ENCODE measurements at places on chromosomes 16 and 17.
A peak's percentile ranks its signal among the peaks of the same experiment; 100 is the strongest.

DNA sequence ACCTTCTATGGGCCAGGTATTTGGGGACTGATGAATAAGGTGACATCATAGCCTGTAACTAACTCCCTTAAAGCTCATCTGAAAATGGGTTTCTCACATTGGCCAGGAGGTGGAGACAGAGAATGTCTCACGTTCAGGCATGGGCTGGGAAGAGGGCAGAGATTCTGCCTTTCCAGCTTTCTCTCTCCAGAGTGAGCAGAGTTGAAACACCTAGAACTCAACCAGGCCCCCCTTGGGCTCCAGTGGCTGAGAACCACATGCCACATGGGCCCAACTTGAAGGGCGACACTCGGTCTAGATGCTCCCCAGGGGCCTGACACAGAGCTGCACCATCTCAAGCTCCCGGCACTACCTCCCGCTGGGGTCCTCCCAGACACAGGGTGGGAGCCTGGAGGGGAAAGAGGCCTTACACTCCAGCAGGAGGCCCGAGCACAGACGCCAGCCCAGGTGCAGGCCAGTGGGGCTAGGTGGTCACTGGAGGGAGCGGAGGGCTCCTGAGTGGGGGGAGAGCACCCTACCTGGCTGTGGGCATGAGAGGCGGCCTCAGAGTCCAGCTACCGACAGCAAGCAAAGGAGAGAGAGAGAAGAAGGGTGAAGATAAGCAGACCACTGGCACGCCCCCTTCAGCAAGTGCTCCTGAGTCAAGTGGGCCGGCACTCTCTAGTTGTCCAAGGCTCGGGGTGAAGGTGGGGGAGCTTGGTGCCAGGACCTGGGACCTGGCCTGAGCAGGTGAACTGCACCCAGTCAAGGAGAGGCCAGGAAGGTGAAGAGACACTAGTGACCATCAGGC, 55.9 kb downstream of the MYO18A start:
- peak; percentile 73 for DNase-seq

- no peak for DNase-seq
Measured at GRCh38 chr16:322476-323143, 29.9 kb downstream of the AXIN1 start.

DNA sequence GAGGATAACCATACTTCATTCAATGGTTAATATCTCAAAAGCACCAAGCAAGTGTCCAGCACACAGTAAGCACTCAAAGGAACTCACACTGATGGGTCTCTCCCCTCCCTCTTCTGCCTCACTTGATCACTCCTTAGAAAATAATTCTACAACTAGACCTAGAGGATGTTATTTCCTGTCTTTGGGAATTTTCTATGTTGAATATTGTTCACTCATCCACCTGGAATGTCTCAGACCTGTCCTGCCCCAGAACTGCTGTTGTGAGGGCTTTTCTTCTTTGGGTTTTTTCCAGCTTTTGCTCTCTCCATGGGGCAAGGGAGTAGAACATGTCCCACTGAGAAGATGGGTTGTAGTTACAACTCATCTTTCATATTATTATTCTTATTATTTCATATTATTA, 25.3 kb downstream of the NXPH3 start:
- no peak for DNase-seq

DNA sequence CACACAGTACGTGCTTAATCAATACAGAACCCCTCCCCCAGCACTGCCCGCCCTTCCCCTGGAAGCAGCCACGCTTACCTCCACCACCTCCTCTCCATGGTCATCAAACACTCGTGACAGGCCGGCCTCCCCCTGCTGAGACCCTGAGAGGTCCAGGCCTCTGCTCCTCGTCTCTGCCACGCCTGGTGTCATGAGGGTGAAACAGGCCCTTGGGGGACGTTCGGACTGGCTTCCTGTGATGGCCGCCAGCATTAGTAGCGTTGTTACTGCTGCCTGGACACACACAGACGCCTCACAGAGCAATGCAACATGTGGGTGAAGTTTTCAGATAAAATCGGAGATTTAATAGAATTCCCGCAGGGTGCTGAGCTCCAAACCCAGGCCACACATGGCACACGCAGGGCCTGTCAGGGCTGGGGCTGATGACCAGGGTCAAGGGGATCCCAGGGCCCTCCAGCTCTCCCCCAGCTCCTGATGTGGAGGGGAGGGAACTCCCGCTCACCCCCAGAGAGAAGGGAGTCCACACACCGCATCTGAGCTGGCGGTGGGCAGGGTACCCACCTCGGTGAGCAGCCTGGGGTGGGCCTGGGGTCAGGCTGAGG, 15.9 kb upstream of the SLC38A10 start:
- DNase-seq: no peak

- DNase-seq: peak; percentile 85
Measured at GRCh38 chr17:38879878-38880665, 10.2 kb downstream of the LASP1 start.

DNA sequence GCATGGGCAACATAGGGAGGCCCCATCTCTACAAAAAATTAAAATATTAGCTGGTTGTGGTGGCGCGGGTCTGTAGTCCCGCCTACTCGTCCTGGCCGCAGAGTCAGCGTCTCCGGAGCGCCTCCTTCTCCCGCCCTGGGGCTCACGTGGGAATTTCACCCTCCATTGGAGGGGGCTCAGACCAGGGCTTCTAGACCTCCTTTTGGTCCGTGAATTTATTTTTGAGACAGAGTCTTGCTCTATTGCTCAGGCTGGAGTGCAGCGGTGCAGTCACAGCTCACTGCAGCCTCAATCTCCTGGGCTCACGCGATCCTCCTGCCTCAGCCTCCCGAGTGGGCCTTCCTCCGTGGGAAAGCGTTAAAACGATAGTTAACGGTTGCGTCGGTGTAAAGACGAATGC, 394 bp upstream of the NME4 start:
- no peak for DNase-seq

- peak; percentile 18 for DNase-seq
Measured at GRCh38 chr16:65572156-65572555, 450.3 kb upstream of the CDH11 start.

- DNase-seq: no peak
Measured at GRCh38 chr17:50719924-50720794, 756 bp downstream of the LUC7L3 start.

DNA sequence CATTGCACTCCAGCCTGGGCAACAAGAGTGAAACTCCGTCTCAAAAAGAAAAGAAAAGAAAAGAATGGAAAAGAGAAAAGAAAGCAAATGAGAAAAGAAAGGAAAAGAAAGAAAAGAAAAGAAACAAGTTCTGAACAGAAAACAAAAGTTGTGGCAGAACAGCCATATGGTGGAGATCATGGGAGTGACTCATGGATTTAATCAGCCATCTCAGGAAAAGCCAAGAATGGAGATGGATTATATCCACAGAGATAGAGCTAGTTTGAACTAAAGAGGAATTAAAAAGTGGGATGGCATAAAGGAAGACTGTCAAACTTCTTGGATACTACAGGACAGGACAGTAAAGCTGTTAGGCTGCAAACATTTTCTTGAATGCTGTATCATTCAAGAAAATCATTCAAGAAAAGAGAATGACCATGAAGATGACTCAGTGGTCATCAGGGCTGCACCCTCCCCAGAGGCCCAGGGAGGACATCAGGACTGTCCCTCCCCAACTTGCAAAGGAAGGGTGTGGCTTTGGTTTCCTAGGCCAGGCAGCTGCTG, 120.6 kb downstream of the USP22 start:
- DNase-seq: no peak

GRCh38 chr17:40316571-40317344, 7.8 kb downstream of the RARA start:
- DNase-seq: no peak

DNA sequence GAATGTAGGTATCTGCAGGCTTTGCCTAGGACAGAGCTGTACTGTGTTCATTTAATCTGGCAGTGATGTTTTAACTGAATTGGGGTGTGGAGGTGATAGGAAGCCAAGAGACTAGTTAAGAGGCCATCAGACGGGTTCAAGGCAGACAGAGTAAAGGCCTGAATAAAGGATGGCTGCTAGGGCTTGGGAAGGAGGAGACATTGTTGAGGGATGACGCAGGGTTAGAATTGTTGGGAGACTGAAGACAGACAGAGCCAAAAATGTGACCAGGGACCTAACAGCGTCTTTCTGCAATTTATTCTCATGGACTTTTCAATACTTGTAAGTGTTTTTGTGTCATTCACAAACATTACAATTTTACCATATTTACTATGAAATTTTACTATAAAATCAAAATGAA, 48.6 kb upstream of the MYH10 start:
- no peak for DNase-seq

GRCh38 chr17:13569398-13570123, 32.2 kb downstream of the HS3ST3A1 start:
- DNase-seq: no peak

- DNase-seq: no peak
Measured at GRCh38 chr17:50672831-50673551, 34.7 kb downstream of the ANKRD40 start.

DNA sequence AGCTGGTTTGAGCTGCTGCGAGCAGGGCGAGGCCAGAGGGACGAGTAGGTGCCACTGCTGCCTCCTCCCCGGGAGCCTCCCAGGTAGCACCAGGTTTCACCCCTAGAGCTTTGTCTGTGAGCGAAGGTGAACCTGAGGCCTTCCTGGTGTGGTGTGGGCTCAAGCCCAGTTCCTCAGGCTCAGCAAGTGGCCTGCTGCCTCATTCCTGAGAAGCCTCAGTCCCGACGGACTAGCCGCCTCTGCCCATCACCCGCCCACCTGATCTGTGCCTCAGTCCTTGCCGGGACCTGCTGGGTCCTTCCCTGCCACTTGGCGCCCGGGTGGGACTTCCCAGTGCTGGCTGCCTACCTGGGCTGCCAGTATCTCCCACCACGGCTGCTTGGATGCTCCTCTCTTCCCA, 1.7 kb downstream of the NLRC3 start:
- DNase-seq: no peak

DNA sequence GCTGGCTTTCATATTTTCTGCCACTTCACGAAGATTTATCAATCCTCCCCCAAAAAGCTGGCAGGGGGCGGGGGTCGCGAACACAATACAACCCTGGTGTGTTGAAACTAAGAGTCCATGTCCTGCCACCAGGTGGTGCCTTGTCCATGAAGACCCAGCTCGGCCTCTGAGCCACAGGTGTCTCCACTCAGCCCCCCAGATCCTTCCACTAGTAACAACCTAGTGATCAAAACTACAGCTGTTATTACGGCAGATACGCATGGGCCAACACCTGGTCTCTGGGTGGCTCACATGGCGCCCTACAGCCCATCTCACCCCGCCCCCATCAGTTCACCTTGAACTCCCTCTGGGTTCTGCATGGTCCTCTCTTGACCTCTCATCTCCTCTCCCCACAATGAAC, 27.7 kb downstream of the USP7 start:
- DNase-seq: no peak

DNA sequence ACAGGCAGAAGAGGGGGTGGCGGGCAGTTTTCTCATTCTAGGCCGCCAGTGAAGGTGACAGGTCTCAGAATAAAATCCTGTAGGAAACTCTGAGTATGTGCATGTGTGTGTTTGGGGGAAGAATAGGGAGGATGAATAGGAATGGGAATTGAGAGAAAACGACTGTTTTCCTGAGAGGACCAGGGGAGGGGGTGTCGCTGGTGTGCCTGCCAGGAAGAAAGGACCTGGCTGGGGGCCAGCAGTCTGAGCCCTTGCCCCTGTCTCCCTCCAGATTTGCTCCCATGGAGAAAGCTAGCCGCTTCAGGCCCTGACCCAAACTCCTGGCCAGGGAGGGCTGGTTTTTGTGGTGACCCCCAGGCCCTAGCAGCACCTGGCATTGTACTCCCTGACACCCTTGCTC, 14.4 kb downstream of the C17orf50 start:
- DNase-seq: no peak

DNA sequence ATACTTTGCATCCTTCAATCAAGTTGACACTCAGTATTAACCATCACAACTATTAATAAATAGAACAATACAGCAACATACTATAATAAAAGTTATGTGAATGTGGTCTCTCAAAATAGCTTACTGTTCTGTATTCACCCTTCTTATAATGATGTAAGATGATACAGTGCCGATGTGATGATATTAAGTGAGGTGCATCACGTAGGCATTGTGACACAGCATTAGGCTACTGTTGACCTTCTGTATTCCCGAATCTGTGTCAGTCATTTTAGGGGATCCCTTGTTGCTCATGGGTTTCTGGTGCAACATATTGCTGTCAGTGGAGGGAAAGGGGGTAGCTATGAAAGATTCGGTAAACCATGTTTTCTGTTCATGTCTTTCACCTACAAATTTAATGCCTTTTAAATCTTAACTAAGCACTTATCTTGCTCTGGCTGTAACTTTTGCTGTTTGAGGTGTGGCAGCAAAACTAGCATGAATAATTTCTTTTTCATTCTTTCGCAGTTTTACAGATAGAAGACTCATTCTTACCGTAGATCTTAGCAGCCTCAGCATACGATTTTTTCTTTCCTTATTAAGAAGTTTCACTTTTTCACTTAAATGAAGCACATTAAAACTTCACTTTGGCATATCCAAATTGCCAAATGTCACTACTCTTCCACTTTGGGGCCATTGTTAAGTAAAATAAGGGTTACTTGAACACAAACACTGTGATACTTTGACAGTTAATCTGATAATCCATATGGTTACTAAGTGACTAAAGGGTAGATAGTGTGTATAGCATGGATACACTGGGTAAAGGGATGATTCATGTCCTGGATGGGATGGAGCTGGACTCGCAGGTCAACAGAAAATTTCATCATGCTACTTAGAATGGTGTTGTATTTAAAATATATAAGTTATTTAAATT, 29.6 kb downstream of the NFAT5 start:
- DNase-seq: peak; percentile 65

GRCh38 chr17:72705905-72706395, 386.5 kb downstream of the SLC39A11 start:
- DNase-seq: no peak

GRCh38 chr16:79463841-79464240, 136.7 kb downstream of the MAF start:
- no peak for DNase-seq

- DNase-seq: no peak
Measured at GRCh38 chr16:19881028-19881427, 3.6 kb downstream of the GPRC5B start.

- DNase-seq: peak; percentile 62
Measured at GRCh38 chr17:13002761-13003453, 14.9 kb downstream of the ELAC2 start.

DNA sequence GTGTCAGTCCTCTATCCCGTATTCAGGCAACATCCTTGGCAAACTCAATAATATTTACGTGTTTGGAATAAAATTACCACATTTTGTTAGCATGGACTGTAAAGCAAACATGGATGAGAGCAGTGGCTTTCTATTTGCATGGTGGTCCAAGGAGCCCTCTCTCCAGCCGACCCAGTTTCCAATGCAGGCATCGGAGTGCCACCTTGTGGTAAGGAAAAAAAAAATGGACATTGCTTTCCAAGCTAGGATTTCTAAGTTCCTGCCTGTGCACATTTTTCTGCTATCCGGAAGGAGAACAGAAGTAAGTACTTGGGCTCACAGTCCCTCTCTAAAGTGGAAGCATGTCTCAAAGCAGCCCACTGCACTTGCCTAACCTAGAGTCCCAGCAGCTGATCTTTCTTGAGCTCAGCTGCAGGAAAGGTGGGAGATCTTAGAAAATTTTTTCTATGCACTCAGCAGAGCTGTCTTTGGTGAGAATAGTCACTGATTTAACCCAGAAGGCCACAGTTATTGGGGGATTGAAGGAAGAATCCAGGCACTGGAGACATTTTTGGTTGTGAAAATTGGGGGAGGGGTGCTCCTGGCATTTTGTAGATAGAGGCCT, 46.0 kb upstream of the ERCC4 start:
- DNase-seq: no peak

Data from fibroblast of the conjunctiva (primary cell).